ENCODE measurements at places on chromosomes 6 and 20. TPM values are rescaled to one million over a fixed set of nuclear protein-coding genes. Genes with fewer than 3 reads are reported as not detected.

Gene KHDC1L
- total RNA-seq = not detected

Gene MLIP
- 23.9 TPM for total RNA-seq

DNA sequence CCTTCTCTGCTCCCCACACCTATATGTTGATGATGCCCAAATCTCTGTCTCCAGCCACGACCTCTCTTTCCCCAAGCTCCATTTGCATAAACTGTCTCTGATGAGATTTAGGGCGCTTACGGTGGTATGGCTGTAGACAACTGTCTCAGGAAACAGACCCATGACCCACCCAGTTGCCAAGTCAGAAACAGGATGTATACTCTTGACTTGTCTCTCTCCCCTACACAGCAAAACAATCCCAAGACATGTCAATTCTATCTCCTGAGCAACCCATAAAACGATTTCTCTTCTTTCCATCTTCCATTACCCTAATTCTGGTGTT lies 13.9 kb downstream of the GNL1 start:
- no peak for DNase-seq

GRCh38 chr6:158688860-158689259 lies 39.0 kb downstream of the SYTL3 start:
- DNase-seq = no peak

DNA sequence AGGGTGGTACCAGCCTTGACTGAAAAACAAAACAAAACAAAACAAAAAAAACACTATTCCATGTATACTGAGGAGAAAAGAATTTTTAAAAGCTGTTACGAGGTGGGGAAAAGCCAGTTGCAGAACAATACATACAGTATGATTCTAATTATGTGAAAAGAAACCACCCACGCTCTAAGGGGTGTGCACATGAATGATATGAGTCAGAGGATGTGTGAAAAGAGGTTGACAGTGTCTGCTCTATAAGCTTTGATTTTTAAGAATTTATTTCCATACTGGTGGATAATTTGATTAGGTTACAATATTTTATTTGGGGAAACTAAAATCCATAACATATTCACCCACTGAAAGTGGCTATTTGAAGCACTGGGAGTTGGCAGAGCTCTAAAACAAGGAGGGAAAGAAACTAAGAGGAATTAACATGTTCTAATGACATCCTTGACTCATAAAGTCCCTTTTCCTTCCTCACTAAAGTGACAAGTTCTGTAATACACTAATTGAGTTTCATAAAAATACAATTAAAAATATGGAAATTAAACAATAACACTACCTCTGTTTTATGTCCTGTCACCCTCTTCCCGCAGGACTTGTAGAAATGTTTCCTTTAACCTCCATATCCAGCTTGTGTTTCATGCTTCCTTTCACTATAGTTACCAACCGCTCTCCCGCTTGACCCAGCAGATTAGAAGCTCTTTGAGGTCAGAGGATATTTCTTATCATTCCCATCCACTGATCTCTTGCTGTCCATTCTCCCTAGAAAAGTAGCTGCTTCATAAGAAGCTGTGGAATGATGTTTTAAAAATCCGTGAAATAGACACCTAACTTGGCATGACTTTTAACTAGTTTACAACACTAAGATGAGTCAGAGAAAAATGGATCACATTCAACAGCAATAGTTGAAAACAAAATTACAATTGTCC lies 118.6 kb upstream of the CCDC28A start:
- DNase-seq = peak; percentile 81

All from SK-MEL-5 (cell line).